Cerebellum (tissue), 4 donors: ENCODE measurements at places on chromosomes 1 and 21. TPM values are rescaled to one million over a fixed set of nuclear protein-coding genes. Genes with fewer than 3 reads are reported as not detected.

GOLPH3L gene
- 9.7 TPM for total RNA-seq

FNDC5 gene
- total RNA-seq: 41.5 TPM

GUCA2A gene
- not detected for total RNA-seq

APCS gene
- total RNA-seq: not detected

KRTAP19-3 gene
- not detected for total RNA-seq

SELENBP1 gene
- 8.4 TPM for total RNA-seq

C1orf141 gene
- not detected for total RNA-seq

S100A16 gene
- 18.1 TPM for total RNA-seq

TOMM40L gene
- 16.7 TPM for total RNA-seq

SYT14 gene
- 49.5 TPM for total RNA-seq

DNALI1 gene
- total RNA-seq: 12.8 TPM
